ENCODE measurements at places on chromosomes 2 and 18.
A peak's percentile ranks its signal among the peaks of the same experiment; 100 is the strongest.

- DNase-seq: no peak
Measured at GRCh38 chr18:75252136-75252535, 41.5 kb downstream of the TSHZ1 start.

DNA sequence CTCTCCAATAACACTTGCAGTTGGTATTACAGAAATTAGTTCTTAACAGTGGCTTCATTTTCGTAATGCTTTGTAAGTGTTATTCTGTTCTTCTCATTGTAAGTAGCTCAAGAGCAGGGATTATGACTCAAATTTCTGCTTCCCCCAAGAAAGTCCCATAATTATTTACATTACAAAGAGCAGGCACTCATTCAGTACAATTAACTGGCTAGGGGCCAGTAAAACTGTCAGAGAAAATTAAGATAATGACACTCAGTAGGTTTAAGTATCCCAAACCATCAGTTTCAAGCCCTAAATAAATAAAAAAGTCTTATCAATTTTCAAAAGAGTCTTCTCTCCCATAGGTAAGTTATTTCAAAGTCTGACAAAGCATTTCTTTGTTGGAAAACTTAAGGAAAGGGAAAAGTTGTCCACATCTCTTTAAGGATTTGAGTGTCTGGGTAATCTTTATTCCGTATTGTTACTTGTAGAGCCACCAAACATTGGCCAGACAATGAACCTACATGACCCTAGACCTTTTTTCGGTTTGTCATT is 137.1 kb downstream of the ARHGAP28 start:
- DNase-seq: peak; percentile 31

GRCh38 chr18:27411013-27411412 is 225.9 kb upstream of the CHST9 start:
- no peak for DNase-seq

GRCh38 chr2:125553768-125554167 is 1102.2 kb upstream of the GYPC start:
- DNase-seq: no peak

- DNase-seq: no peak
Measured at GRCh38 chr2:42089340-42089925, 41.6 kb downstream of the PKDCC start.

DNA sequence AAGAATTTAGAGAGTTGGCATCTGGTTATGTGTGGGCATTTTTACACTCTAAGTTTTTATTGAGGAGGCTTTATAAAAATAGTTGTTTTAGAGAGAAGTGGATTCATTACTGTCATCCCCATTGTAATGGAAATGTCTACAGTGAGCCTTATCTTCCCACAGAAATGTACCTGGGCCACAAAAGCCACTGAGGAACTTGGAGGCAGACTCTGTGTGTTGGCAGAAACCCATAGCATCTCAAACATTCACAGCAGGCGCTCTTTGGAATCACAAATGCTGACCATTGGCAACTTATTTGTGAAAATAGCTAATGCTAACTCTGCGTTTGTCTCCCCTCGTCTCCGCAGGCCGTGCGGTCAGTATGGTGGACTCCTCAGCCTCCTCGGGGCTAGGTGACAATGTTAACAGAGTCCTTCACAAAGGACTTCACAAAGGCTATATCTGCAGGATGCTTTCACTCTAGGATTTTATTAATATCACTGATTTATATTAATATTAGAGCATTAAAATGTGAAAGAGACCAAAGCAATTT is 689.1 kb upstream of the POU3F3 start:
- no peak for DNase-seq

DNA sequence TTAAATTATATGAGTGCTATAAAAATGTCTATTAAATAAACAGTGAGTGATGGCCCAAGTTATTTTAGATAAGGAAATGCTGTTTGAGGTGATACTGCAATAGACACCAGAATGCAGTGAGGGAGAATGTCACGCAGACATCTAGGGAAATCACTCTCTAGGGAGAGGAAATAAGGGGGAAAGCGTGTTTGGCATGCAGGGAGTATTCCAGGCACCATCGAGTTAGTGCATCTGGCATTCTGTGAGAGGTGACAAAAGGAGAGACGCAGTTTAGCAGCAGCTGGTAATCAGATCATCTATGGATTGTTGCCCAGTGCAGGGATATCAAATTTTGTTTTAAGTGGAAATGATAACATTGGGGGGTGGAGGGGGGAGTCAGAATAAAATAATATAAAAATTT is 175.4 kb upstream of the NETO1 start:
- peak; percentile 94 for DNase-seq

DNA sequence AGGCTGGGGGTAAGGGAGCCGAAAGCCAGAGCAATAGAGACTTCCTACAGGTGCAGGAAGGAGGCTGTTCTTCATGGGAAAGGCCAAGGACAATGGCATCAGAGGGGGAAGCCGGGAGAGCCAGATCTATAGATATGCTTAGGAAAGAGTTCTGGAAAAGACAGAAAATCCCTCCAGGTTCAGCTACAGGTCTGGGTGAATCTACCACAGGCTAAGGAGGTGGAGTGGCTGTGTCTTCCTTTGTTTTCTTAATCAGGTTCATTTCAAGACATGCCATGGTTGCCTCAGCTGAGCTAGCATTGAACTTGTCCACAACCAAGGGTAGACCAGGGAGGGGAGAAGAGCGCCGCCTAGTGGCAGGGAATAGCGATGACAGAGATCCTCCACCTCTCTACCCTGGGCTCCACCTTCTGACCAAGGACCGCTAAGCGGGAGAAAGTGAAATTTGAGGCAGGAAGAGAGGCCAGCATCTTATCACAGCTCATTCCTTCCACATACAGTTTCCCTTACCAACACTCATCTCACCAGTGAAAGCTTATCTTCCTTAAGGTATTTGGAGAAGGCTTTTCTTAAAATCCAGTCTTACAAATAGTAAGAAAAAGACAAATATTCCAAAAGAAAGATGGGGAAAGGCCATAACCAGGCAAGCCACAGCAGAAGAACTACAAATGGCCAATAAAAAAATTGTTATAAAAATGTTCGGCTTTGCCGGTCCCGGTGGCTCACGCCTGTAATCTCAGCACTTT is 74.2 kb downstream of the VIT start:
- peak; percentile 23 for DNase-seq

DNA sequence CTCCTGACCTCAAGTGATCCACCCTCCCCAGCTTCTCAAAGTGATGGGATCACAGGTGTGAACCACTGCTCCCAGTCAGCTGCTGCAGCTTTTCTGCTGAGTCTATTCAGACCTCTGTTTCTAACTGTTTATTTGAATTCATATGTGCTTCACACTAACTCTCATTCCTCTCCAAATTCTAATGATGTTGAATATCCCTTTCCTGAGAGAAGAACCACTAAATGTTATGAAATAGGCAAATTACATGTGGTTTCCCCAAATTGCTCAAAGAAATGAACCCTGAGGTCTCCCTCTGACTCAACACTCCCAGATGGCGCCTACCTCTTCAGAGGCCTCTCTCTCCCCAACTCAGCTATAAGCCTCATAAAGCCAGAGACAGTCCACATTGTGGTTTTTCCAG is 98.6 kb downstream of the IRS1 start:
- no peak for DNase-seq

DNA sequence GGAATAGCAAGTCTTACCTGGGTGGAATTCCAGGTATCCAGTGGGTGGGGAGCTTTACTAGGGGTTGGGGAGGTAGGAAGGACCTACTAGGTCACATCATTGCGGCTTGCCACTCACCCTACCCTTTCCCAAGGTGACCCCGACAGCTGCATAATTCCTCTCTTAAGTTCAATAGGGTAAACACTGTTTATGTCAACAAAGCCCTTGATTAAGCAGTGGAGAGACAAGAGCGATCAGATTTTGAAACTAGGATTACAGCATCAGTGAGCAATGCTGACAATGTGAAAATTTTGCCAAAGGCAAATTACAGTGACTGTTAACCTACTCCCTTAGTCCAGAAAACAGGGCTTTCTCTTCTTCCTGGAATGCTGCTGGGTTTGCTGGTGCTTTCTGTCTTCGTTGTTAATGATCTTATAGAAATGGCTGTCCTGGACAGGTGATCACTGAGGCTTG is 14.5 kb downstream of the SLC19A3 start:
- DNase-seq: peak; percentile 25

GRCh38 chr2:99597616-99598015 is 107.8 kb upstream of the REV1 start:
- no peak for DNase-seq

DNA sequence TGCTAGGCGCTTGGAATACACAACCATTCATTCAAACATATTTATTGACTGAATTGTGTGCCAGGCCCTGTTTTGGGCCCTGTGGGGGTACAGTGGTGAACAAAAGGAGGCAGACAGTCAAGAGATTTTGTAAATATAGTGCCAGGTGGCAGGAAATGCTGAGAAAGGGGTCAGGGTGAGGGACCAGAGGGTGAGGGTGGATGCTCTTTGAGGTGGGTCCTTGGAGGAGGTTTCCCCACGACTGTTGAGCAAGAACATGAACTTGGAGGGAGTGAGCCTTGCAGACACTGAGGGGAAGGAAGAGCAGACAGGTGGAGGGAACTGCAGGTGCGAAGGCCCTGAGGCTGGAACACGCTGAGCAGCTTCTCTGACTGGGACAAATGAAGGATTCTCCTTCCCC is 40.7 kb downstream of the ODC1 start:
- DNase-seq: peak; percentile 25

GRCh38 chr2:187150670-187151069 is 297.4 kb downstream of the CALCRL start:
- no peak for DNase-seq

GRCh38 chr2:67790622-67791021 is 272.2 kb downstream of the C1D start:
- DNase-seq: no peak

- no peak for DNase-seq
Measured at GRCh38 chr2:88082781-88083180, 15.2 kb downstream of the SMYD1 start.

DNA sequence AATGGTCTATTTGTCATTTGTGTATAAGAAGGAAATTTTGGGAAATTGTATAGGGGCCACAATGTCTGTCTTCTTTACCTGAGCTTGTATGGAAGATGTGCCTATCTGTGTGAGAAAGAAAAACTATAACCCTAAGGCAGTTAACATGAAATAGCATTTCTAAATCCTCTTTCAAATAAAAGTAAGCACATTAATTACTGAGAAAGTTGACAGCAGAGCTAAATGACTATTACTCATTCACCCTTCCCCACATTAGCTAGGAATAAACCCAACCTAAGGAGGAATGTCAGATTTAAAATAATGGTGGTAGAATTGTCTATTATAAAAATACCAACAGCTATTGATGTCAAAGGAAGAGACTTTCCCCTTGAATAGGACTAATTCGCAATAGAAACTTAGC is 56.2 kb downstream of the SLC38A11 start:
- DNase-seq: no peak

DNA sequence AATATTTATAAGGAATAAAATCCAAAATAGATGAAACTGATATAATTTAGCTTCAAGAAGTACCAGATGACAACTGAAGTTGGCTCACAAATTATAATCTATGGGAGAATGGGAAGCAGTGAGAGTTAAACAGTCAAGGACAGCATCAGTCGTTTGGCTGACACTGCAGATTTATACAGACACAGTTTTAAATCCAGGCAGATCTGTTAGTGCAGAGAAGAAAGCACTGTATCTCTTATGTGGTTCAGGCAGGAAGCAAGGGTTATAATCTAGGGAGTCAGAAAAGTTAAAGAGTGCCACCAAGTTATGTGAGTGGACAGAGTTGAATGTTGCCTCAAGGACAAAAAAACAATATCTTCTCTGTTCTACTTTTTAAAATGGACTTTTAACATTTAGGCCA is 880.2 kb downstream of the TSN start:
- DNase-seq: no peak

GRCh38 chr2:222311978-222312738 is 13.4 kb upstream of the PAX3 start:
- no peak for DNase-seq

All from NCI-H1417 (cell line).